Smooth muscle cell of the brain vasculature (primary cell): ENCODE measurements at places on chromosomes 2 and 18.

DNA sequence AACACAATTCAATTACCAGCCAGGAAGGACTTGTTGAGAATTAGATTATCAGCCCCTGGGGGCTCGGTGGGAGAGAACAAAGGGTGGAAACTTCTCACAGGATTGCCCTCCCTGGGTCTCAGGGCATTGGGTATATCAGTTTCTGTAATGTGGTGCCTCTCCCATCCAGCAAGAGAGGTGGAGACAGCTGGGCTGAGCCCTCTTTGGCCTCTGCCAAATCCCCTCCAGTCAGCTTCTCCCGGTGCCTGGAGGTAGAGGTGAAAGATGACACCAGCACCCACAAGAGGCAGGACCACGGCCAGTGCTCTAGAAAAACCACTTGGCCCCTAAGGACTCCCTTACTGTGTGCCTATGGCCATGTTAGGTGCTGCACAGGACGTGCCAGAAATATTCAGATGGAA lies 179.7 kb downstream of the HAUS1 start:
- DNase-seq = no peak

GRCh38 chr2:5379811-5380210 lies 312.4 kb upstream of the SOX11 start:
- DNase-seq = no peak

- DNase-seq = no peak
Measured at GRCh38 chr18:8808001-8808400, 102.6 kb downstream of the MTCL1 start.

GRCh38 chr2:11005032-11005431 lies 93.3 kb downstream of the KCNF1 start:
- no peak for DNase-seq

DNA sequence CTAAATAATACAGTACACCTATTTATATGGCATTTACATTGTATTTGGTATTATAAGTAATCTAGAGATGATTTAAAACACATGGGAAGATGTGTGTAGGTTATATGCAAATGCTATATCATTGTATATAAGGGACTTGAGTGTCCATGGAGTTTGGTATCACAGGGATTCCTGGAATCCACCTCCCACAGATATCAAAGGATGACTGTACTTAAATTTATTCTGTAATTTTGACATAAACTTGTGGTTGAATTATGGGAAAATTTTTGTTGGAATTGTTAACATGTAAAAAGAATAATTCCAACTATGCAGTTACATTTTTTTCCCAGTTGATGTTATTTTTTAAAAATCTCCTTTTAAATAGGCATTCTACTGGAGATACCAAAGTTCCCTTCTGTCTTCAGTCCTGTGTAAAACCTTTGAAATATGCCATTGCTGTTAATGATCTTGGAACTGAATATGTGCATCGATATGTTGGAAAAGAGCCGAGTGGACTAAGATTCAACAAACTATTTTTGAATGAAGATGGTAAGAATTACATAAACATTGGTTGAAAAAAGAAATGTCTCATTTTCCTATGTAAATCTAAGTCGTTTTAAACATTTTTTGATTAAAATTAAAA lies 24.1 kb downstream of the GLS start:
- no peak for DNase-seq

DNA sequence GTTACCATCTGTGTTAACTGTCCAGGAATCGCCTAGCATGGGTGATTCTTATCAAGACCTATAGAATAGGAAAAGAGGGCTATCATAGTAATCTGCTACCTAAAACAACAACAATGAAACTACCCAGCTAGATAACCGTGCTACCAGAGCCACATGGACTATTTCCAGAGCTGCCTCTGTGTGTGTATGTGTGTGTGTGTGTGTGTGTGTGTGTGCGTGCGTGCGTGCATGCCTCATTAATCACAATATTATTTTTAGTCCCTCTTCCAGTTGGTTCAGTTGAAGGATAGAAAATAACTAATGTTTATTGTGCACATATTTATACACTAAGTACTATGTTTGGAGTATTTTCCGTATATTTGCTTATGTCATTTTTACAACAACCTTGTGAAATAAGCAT lies 201.1 kb downstream of the SP3 start:
- DNase-seq = no peak

DNA sequence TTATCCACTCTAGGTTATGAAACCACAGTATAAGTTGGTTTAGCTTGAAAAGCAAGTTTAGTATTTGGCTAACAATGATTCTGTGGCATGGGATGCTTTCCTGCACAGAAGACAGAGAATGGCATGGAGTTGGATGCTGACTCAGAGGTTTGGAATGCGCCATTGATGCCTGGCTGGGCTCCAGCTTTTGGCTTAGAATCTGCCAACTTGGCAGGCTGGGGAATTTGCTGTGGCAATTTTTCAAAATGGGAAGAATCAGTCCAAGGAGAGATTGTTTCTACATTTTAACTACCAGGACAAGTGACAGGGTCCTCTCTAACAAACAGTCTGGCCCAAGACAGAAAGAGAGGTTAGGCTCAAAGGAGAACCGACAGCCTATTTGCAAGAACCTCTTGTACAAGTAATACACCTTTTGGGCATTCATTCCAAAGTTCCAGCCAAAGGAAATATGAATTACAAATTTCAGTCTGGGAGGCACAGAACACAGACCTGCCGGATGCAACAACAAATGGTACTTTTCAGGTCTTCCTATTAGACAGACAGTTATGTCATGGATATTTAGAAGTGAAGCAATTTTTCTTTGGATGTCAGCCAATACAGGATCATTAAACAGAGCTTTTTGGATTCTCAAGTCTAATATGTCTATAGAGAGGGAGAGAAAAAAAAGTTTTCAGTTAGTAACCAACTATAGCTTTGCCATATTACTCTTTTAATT lies 1027.7 kb downstream of the TMEM182 start:
- no peak for DNase-seq

DNA sequence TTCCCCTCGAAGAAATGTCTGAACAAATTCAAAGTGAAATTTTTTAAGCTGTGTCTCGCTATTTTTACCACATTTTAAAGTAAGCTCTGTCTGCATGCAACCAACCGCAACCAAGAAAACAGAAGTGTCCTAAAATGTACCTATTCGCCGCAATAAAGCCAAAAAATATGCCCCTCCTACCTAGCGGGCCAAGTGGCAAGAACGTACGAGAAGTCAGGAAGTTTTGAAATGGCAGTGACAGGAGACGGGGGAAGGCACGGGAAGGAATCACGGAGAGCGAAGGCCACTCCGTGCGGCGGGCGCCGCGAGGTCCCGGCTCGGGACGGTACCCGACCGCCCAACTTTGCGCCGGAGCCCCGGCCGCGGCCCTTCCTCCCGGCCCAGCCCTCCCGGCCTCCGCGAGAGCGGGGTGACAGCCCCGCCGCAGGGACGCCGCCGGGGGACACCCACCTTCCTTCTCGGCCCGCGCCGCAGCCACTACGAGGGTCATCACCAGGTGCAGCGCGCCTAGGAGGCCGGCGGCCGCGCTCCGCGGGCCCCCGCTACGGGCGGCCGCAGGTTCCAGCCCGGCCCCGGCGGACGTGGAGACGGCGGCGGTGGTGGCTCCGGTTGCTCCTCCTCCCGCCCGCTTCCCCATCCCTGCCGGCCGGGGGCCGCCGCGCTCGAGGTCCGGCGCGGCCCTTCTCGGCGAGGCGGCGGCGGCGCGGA lies 568 bp downstream of the TMEM131 start:
- DNase-seq = no peak

DNA sequence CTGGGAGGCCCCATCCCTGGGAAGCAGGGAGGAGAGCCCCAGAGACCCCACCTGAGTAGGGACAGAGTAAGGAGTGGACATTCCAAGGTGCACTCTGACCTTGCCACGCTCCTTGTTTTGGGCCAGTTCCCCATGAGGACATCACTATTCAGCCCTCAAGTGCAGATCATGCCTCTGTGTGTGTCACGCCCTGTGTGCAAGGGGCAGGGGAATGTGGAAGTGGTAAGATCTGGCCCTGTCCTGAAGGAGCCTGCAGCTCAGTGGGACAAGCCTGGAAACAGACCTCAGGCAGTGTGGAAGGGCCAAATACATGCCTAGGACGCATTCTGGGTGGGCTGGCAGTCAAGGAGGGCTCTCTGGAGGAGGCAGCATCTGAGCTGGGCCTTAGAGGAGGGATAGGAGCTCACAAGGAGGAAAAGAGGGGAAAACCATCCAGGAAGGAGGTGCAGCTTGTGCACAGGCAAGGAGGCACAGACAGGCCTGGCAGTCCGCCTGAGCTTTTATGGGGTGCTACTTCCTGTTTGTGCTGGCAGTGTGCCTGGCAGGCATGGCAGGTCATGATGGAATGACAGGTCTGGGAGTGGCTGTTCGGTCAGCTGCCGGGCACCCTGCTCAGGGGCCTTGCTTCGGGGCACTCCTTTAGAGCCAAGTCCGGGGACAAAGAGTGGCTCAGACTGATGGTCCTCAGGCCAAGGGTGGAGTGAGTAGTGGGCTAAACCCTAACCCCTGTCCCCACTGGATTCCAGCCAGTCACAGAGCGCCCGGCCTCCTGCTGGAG lies 3.3 kb downstream of the KLHL30 start:
- no peak for DNase-seq

- no peak for DNase-seq
Measured at GRCh38 chr2:1874101-1874865, 130.0 kb upstream of the PXDN start.

GRCh38 chr2:66729416-66730330 lies 294.7 kb downstream of the MEIS1 start:
- DNase-seq = no peak

DNA sequence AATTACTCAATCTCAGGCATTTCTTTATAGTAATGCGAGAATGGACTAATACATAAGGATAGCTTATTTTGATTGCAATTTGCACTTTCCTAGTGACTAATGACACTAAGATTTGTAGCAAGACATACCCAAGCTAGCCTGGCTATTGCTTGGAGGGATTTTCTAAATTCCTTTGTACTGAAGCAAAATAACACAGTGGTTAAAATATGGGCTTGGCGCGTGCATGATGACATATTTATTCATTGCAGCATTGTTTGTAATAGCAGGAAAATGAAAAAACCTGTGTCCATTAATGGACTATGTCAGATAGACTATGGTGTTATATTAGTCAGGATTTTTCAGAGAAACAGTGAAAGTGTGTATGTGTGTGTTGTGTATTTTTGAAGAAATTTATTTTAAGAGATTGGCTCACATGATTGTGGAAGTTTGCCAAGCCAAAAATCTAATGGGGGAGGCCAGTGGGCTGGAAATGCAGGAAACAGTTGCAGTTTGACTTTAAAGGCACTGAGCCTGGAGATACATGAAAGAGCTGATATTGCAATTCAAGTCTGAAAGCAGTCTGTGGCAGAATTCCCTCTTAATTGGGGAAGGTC lies 16.7 kb upstream of the LAPTM4A start:
- DNase-seq = no peak

- no peak for DNase-seq
Measured at GRCh38 chr18:77505499-77505898, 255.9 kb downstream of the GALR1 start.

DNA sequence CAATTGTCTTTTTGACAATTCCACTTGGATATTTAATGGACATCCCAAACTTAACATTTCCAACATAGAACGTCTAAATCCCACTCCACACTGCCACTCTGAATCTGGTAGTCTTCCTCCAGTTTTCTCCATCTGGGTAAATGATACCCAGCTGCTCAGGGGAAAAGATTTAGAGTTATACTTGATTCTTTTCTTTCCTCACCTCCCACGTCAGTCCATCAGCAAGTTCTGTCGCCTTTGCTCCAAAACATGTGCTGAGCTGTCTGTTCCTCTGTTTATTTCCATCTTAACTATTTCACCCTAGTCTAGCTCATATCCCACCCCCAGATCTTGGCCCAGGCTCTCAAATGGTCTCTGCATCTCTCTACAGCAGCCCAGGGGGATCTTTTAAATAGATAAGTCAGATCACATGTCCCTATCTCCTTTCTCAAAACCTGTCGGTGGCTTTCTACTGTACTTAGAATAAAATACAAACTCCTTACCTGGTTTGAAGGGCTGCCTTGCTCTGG lies 43.4 kb upstream of the GMCL1 start:
- DNase-seq = no peak

DNA sequence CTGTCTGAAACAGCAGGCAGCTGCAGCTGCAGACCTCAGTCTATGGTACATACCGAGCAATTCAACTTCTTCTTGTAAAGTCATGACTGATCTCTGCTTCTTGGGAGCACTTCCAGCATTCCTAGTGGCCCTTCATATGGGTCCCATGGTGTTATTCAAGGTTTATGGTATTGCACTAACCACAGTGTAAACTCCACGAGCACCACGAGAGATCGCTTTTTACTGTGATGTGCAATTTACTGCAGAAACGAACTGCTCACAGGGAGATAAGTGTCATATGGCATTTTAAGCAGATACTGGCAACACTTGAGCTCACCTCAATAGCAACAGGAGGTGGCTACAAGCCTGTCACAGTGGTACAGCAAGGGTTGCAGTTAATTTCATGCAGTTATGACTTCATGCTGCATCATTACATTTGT lies 38.6 kb upstream of the SH3BP4 start:
- DNase-seq = no peak

GRCh38 chr2:104434318-104434792 lies 419.6 kb upstream of the POU3F3 start:
- no peak for DNase-seq

- no peak for DNase-seq
Measured at GRCh38 chr2:113757138-113757657, 756 bp upstream of the SLC35F5 start.

GRCh38 chr2:239022437-239023260 lies 174.8 kb downstream of the TWIST2 start:
- DNase-seq = no peak
